NCI-H82 (cell line): ENCODE measurements at places on chromosomes 1 and 21.
A peak's percentile ranks its signal among the peaks of the same experiment; 100 is the strongest.

- DNase-seq, result no peak
Measured at GRCh38 chr1:184567637-184568036, 180.8 kb downstream of the C1orf21 start.

DNA sequence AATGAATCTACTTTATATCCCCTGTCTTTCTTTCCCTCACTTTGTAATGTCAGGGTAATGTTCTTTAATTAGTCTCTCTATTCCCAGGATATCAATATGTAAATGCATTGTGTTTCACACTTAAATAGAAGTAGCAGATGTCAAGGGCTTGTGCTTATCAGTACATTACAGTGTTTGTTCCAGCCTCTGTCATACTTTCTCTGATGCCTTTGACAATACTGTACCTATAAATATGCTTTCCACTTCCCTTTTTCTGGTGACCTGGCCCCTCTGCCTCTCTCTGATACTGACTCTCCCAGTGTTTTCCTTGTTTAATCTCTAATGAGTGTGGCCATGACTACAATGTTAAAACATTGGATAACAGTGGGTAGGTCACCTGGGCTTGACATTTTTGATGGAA lies 862.0 kb upstream of the NEGR1 start:
- DNase-seq, result no peak

DNA sequence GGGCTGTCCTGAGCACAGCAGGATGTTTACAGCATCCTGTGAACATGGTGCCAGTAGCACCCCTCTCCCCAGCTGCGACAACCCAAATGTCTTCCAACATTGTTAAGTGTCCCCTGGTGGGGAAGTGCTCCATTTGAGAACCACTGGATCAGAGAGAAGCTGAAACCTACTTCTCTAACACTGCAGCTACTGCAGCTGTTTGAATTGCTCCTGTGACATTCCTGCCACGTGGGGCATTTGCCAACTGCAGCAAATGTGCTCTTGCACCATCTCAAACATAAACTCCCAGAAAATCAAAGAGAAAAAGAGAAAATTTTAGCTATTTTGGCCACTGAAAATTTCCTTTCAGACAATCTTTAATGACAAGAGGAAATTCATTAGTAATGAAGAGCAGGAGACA lies 11.0 kb downstream of the SLC2A5 start:
- DNase-seq, result no peak

DNA sequence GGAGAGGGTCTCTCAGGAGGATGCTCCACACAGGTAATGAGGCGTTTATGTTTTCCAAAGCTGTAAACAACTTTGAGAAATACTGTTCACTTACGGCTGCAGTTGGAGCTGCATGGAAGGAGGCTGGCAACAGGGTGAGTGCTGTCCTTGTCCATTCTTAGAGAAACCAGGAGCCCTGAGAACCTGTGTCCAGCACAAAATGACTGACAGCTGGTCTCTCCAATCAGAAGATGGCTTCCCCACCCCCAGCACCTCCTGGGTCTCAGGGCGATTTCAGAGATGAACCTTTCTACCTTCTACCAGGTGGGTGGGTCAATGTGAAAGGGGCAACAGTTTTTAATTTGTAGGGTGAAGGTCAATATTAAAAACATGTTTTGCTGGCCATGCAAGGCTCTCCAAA lies 353.6 kb downstream of the NPHP4 start:
- DNase-seq, result no peak

DNA sequence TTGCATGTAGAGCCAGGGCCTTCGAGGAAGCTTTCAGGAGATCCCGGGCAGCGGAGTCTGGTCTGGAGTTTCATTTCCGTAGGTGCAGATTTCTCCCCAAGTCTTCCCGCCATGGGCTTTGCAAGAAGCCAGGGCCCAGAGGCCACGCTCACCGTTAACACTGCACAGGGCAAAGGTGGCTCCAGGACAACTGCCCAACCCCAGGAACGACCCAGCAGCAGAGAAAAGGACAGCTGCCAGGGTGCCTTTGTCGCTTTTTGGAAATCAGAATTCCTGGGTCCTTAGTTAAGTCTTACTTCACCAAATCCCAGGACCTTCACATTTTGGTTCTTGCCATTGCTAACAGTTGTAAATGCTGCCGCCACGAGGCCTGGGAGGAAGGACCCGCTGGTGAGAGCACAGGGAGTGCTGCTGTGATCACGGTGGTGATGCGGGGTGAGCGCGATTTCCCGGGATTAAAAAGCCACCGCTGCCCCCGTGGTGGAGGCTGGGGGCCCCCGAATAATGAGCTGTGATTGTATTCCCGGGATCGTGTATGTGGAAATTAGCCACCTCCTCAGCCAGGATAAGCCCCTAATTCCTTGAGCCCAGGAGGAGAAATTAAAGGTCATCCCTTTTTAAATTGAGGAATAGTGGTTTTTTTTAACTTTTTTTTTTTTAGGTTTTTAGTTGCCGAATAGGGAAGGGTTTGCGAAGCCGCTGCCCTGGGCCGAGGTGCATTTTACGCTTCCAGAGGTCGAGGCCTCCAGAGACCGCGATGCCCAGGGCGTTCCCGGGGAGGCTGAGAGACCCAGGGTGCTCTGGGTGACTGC lies 8.2 kb downstream of the SIM2 start:
- DNase-seq, result peak; percentile 42

DNA sequence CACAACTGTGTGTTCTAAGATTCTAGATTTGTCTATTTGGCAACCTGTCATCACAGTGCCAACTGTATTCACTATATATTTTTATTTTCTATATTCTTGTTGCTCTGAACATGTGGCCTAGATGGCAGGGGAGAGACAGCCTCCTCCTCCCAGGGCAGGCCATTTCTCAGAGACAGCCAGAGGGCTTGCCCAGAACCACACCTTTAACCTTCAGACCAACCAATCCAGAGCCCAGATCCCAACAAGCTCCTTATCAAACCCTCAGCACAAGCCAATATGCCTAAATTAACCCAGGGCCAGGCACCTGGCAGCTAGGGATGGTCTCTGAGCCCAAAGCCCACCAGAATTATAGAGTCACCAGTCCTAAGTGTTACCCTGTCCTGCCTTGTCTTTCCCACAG lies 19.3 kb downstream of the TRIM11 start:
- DNase-seq, result no peak
